ENCODE measurements at places on chromosomes 1 and 21.
A peak's percentile ranks its signal among the peaks of the same experiment; 100 is the strongest.

- DNase-seq: no peak
Measured at GRCh38 chr1:111221276-111221632, 6.3 kb upstream of the CHI3L2 start.

GRCh38 chr1:115545096-115545720, 96.6 kb upstream of the VANGL1 start:
- DNase-seq: no peak

- DNase-seq: no peak
Measured at GRCh38 chr1:94946886-94947285, 20.0 kb upstream of the CNN3 start.

DNA sequence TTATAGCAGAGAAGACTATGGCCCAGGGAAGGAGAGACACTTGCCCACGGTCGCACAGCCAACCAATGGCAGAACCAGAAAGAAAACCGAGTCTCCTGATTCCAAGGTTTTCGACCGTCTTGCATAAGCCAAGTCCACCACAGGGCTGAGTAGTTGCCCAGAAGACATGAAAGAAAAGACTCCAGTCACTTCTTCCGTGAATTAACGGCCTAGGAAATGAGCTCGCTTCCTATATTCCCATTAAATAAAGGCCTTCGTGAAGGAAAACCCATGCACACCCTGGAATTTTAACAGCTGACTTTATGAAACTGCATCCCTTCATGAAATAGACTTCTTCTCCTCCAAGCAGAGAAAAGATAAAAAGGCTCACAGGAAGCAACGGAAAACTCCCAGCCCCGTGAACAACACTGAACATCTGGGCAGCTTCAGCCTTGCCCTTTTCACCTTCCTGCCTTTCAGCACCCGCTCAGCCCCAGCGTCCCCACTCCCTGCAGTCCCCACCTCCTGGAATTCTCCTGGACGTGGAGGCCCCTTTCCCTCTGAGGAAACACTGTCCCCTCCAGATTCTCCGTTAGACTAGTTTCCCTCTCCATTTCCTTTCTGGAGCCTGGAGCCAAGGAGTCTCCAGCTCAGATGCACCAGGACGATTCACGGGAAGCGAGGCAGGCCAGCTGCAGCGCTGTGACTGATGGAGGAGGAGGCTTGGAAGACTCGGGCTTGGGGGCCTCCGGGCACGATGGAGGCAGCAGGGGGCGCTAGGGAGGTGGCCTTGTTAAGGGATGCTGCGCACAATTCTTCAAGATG, 2.7 kb upstream of the MYOC start:
- peak; percentile 61 for DNase-seq

GRCh38 chr21:40351006-40351405, 483.8 kb downstream of the PCP4 start:
- DNase-seq: no peak

- no peak for DNase-seq
Measured at GRCh38 chr1:225378880-225379279, 49.0 kb downstream of the LBR start.

GRCh38 chr1:206716870-206717673, 32.4 kb downstream of the MAPKAPK2 start:
- DNase-seq: no peak

DNA sequence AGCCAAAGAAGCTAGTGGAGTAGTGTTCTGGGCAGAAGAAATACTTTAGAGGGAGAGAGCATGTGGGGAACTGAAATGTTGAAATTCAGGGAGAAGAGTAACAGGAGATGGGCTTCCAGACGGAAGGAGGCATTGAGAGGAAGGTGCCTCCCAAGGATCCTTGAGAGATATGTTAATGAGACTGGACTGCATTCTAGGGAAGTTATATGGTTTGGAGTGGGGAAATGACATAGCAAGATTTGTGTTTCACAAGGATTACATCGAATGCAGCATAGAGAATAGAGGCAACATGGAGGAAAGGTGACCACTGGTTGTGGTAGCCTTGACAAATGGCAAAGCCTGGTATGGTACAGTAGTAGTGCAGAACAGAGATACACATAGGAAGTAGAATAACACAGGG, 160.5 kb upstream of the HMCN1 start:
- DNase-seq: no peak
